ENCODE measurements at places on chromosomes 11 and 22.

GRCh38 chr11:117385471-117385870, 57.8 kb downstream of the CEP164 start:
- no peak for DNase-seq

DNA sequence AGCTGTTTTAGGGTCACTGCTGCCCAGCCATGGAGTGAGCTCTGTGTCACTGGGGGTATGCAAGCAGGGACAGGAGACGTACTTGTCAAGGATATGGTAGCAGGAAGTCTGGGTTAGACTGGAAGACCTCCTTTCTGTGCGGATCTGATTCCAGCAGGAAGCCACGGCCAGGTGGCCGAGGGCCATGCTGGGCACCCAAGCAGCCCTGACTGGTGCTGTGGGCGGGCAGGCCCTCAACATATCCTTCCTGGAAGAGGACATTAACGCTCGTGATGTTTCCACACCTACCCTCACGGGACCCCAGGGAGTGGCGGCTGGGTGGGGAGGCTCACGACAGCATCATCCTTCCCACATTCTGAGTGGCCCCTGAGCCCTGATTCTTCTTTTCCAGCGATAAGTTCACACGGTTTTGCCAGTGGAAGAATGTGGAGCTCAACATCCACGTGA, 8.7 kb upstream of the ANKRD13D start:
- no peak for DNase-seq

DNA sequence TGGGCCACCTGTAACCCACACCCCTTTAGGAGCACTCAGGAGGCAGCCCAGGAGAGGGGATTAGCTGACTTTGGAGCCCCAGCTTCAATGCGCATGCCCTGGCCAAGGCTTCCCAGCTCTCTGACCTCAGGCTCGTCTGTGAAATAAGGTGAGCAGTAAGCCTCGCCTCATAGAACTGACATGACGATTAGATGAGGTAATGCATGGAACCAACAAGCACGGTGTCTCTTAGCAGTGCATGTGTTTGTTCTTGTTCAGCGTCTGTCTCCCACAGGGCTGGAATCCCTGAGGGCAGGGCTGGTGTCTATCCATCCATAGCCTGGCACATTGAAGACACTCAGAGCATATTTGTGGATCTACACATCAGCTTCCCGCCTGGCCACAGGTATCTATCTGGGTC, 415.4 kb downstream of the MN1 start:
- DNase-seq = no peak

- DNase-seq = no peak
Measured at GRCh38 chr11:1090600-1091331, 16.1 kb downstream of the MUC2 start.

GRCh38 chr11:76096552-76096951, 109.8 kb downstream of the WNT11 start:
- DNase-seq = no peak

DNA sequence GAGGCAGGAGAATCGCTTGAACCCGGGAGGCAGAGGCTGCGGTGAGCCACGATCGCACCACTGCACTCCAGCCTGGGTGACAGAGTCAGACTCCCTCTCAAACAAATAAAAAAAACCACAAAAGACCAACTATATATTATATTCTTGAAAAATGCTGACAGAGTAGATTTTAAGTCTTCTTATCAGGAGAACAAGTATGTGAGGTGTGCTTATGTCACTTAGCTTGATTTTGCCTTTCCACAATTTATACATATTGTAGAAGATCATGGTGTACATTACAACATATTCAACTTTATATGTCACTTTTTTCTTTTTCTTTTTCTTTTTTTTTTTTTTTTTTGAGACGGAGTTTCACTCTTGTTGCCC, 24.1 kb upstream of the CARS1 start:
- no peak for DNase-seq

- no peak for DNase-seq
Measured at GRCh38 chr11:15645201-15645600, 530.5 kb downstream of the INSC start.

DNA sequence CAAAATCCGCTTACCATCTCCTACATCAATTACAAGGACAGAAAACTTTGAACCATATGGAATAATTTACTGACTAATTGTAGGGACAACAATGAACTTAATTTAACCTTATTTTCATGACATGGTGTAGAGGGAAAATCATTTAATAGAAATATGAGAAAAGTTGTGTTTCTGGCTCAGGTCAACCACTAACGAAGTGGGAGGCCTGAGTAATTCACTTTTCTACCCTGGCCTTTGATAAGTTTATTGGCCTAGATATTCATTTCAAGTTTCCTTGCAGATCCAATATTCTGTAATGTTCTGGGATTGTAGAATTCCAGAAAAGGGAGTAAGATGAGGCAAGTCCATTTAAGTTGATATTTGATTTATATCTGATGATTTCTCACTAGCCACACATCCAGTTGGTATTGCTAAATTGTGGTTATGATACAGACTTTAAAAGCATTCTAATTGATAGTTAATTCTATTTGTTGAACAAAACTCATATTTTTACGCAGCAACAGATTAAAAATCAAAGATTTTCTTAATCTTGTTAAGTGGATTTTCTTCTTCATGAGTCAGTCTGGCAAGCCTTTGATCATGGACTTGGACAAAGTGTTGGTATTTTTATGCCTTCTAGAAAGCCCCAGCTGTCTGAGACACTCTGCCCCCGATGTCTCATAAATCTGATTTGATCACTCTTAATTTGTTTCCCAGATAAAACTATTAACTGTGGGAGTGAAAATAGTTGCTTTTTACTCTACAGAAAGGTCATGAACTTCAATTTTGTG, 336.5 kb downstream of the TMEM135 start:
- DNase-seq = no peak

- no peak for DNase-seq
Measured at GRCh38 chr11:12121011-12121410, 10.6 kb downstream of the MICAL2 start.

DNA sequence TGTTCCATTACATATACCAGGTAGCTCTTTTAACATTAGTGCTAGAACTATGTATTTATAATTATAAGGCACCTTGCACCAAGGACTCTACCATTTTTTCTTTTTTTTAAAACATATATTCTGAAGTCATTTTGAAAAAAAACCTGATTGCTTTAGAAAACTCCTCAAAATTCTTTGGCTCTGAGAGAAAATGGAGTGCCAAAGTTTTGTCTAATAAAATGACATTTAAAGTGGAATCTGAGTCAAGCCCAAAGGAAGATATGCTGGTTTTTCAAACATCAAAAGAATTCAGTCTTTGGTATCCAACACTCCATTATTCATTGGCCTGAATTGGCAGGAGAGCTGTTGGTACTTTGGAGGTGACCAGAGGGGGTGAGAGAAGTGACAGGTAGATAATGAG, 116.5 kb downstream of the ME3 start:
- DNase-seq = no peak

- no peak for DNase-seq
Measured at GRCh38 chr11:69106031-69106811, 49.5 kb upstream of the SMIM38 start.

GRCh38 chr11:87425391-87425790, 387.7 kb downstream of the TMEM135 start:
- DNase-seq = no peak

DNA sequence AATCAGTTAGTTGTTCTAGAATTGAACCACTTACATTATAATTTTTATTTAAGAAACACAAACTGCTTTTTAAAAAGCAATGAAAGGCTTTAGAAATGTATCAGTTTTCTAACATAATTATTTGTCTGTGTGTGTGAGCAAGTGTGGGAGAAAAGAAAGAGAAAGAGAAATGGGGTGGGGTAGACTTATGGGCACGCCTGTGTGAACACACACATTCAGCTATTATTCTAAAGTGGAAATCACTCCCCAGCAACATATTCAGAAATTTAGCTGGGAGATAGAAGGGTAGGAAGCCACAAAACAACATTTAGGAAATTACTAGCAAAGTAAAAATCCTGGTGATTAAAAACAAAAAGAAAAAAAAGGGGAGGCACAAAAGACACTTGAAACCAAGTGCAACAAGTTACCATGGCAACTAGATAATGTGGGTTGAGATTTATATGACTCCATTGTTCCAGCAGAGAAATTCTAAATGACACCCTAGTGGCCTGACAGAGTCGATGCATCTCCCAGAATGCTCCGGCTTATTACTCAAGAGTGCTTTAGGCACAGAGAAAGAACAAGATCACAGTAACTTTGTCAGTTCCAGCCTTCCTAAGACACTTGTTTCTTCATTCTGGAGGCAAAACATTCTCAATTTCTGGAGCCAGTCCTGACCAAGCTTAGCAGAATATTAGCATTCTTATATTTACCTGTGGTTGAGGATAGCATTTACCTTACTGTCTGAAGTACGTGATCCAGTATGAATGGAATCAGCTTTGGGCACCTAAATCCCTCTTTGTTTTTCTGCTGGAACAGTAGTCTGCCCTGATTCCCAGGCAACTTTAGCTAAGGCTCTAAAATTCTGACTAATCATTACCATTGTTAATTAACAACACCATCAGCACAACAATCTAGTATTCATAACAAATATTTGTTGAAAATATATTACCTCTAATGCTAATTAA, 444.4 kb downstream of the DLG2 start:
- DNase-seq = no peak

GRCh38 chr11:21133722-21134121, 464.3 kb downstream of the NELL1 start:
- DNase-seq = no peak

- DNase-seq = no peak
Measured at GRCh38 chr11:130718120-130718519, 198.2 kb downstream of the SNX19 start.

GRCh38 chr11:117986981-117987574, 884 bp downstream of the IL10RA start:
- DNase-seq = no peak

DNA sequence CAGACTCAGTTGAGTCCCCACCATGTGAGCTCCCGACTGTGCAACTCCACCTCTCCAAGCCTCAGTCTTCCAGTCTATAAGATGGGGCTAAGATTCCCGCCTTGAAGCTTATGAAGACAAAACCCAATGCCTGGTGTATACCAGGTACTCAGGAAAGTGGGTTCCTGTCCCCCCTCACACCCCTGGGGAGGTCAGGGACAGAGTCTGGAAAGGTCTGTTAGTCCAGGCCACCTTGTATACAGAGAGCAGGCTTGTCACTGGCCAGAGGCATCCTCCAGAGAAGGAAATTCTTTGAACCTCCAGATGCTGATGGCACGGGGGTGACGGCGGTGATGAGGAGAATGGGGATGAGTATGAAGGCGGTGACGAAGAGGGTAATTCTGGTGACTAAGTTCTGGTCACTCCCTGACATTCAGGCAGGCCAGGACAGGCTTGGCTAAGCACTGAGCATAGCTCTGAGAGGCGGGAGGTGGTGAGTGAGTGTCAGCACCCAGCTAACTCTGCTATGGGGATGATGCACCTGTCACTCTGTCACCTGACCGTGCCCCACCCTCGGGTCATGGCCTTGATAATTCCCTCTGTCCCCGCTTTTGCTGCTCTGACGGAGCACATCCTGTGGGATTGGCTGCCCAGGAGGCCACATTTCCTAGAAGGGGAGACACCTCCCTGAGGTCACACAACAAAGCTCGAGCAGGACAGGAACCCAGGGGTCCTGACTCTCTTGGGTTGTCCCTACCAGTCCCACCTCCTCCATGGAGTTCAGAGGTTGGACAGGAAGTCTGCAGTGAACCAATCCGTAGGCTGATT, 30.9 kb upstream of the CSNK1E start:
- DNase-seq = no peak

DNA sequence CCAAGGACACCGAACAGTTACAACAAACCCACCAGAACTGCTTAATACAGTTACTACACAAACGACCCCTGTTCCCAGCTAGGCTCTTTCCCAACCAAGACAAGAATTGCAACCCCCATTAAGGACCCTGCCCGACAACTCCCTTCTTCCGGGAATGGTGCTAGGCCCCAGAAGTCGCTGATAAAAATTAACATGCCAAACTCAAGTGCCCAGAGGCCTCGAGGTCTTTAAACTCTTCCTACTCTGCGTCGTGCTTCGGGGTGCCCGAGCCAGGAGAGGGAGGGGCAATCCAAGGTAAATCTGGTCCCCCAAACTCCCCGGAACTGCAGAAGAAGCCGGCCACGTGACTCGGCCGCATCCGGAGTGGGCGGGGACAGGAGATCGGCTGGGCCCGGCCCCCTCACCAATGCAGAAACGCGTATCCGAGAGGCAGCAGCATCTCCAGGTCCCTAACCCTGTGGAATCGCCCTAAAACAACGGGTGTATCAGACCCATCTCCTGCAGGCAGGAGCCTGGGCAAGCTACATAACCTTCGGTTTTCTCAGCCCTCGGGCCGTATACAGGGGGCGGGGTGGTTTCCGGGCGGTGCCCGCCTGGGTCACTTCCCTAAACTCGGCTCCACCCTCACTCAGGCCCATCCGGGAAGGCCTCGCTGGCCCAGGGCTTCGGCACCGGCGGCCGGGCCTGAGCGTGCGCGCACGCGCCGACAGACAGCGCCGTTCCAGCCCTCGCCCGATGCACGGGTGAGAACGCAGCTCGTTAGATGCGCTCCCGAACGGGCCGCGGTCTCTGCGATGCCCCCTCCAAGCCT, 1.1 kb downstream of the CFL1 start:
- peak; percentile 71 for DNase-seq

DNA sequence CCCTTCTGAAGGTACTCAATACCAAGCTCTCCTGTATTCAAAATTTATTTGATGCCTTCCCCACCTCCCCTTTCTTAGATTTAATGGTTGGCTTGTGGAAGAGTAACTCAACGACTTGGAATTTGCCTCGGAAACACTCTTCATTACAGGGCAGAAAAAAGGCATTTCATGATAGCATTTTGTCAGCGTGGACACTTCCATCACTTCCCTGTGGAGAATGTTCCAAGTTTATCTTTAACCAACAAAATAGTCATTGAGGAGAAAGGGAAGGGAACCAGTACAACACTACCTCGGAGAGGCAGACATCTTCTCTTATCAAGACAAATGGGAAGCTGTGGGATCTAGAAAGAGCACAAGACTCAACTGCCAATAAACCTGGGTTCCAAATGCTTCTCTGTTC, 177.2 kb upstream of the MTMR2 start:
- DNase-seq = no peak

DNA sequence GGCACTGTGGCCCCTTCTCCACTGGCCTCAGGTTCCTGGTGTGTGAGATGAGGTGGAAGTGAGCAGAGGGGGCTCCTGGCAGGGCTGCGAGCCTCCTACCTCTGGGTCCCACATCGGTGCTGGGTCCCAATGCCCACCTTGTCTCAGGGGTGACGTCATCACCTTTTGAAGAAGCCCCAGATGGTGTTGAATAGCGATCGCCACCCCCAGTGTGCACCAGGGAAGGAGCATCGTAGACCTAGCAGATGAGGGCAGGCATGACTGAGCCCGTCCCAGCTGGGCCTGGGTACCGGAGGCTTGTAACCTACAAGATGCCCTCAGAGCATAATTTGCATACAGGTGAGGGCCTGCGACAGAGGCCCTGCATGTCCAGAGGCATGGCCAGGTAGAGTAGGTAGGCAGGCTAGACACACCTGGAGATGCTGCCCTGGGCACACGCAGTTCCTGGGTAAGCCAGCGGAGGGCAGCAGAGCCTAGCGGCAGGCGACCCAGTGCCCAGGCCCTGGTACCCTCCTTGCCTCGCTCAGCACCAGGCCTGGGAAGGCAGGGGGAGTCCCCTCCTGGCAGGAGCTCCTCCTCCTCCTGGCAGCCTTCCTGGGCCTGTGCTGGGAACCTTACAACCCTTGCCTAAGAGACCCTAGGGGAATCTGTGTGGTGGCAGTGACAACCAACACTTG, 52.5 kb downstream of the TPCN2 start:
- DNase-seq = peak; percentile 49

- no peak for DNase-seq
Measured at GRCh38 chr11:70212227-70212811, 9.2 kb downstream of the FADD start.

GRCh38 chr11:17020831-17021230, 6.6 kb upstream of the PLEKHA7 start:
- no peak for DNase-seq

- DNase-seq = no peak
Measured at GRCh38 chr22:37317698-37318210, 35.4 kb downstream of the CYTH4 start.

All from stimulated activated CD8-positive, alpha-beta memory T cell treated with anti-CD3 and anti-CD28 coated beads, Interleukin-12 subunit alpha, Interleukin-12 subunit beta, amount 100 ng/mL, for 4 hours (primary cell).